ENCODE measurements at places on chromosomes 7 and 10. TPM values are rescaled to one million over a fixed set of nuclear protein-coding genes. Genes with fewer than 3 reads are reported as not detected.

DNA sequence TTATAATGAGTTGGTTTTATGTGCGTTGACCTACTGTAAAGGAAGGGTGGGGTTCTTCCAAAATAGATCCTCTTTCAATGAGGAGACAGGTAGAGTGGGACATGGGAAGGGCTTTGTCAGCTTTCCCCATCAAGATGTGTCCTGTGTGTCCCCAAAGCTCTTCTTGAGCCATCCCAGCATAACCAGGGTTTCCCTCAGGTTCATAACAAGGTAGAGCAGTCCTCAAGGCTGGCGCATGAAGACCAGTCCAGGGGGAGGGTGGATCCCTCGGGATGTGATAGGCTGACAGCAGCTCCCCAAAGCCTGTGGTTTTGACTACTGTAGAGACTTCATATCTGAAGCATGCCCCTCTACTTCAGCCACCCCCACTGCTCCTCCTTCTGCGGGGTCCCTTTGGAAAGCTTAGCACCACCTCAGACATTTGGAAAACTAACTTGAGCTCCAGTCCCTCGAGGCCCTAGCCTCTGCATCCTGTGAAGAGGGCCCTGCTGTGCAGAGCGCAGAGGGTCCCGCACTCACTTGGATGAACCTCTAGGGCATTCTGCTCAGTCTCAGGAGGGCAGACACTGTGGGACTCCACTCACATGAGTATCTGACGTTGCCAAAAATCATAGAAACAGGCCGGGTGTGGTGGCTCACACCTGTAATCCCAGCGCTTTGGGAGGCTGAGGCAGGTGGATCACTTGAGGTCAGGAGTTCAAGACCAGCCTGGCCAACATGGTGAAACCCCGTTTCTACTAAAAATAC lies 1.1 kb upstream of the GIMAP8 start:
- DNase-seq = no peak

DNA sequence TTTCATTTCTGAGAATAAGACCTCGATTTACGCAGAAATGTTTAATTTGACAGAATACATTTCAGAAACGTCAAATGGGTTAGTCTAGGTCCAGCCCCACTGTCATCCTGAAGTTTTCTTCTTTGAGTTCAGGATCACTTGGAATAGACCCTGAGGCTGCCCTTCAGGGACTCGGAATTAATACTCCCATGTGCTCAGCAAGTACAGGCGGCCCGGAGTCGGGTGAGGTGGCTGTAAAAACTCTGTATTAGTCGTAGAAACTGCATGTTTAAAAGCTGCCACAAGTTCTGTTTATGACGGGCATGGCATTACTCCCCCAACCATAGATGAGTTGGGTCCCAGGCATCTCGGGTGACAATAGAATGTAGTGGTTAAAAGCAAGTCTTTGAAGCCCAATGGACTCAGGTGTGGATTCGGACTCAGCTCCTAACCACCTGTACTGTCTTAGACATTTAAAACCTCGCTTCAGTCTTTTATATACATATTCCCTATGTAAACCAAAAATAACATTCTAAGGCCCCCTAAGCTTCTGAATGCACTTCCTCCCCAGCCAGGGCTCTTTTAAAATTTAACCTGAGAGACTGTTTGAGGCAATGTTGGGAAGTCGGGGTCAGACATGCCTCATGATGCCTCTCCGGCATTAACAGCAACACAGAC lies 216.3 kb downstream of the ADARB2 start:
- DNase-seq = no peak

GRCh38 chr7:46626691-46627310 lies 705.7 kb upstream of the IGFBP3 start:
- DNase-seq = peak; percentile 9

- DNase-seq = no peak
Observed at GRCh38 chr7:28406192-28406591, 6.1 kb upstream of the CREB5 start.

- peak; percentile 99 for DNase-seq
Observed at GRCh38 chr7:101108330-101108857, 18.5 kb upstream of the SERPINE1 start.

DNA sequence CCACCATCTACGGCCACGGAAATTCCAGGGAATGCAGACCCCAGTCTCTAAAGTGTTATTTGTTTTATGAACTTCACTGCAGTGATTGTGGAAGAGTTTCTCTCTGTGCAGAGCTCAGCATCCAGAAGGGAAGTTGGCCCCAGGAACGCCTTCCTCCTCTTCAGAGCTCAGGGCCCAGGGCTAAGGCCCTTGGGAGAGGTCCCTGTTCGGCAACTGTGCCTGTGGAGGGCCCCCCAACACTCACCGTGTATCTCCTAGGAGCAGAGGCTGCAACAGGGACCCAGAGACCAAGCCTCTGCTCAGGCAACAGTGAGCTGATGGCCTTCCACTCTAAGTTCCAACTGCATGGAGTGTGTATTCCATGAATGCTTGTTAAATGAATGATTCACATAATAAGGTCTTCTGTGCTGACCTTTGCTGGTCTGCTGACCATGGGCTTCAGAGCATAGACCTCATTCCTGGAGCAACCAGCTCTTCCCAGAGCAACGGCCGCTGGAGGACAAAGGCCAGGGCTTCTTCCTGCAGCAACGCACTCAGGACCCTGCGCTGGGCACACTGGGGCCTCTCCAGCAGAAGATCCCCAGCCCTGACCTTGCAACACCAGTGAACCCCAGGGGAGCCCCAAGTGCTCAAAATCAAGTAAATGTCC lies 7.7 kb downstream of the DIP2C start:
- DNase-seq = no peak

Gene ADRA2A
- total RNA-seq = not detected

All from dermis microvascular lymphatic vessel endothelial cell (primary cell).